NCI-H1092 (cell line): ENCODE measurements at places on chromosomes 12 and 14.

- DNase-seq = no peak
Observed at GRCh38 chr12:32917094-32917611, 20.6 kb upstream of the PKP2 start.

- no peak for DNase-seq
Observed at GRCh38 chr12:29425722-29426121, 44.8 kb upstream of the ERGIC2 start.

DNA sequence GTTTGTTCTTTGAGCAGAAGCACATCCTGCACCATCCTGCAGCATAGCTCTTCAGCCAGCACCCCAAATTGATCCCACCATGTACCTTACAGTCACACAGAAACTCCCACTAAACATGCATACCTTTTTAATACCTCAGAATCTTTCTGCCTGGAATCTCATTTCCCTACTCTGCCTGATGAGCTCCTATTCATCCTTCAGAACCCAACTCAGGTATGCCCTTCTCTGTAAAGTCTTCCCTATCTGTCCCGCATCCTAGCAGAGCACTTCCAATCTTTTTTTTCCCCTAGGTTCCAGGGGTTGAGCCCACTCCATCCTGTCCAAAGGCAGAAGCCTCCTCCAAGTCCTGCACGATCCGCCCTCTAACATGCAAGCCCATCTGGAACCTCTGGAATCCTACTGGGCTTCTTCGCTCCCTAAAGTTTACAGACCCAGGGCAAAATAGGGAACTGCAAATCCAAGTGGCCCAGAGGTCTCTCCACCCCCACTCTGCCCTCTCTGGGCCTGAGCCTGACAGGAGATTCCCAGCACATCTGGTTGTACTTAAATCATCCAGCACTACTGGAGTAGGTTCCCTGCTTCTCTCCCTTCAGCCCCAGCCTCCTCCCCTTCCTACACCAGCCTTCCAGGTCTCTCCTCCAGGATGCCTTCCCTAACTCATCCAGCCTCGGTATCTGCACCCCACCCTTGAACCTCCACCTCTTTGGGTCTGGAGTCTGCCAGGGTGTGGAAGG, 4.1 kb upstream of the FIGNL2 start:
- DNase-seq = no peak

DNA sequence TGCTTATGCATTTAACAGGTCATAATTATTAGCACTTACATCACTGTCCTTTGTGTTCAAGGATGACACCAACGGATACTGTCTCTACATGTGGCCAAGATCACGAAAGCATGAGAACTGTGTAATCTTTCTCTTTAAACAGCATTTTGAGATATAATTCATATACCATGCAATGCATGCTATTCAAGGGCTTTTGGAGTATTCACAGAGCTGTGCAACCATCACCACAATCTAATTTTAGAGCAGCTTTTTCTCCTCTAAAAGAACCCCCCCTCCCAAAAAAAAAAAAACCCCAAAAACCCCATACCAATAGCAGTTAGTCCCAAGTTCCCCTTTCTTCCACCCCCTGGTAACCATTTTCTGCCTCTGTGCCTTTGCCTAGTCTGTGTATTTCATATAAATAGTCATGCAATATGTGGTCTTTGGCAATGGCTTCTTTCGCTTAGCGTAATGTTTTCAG, 60.6 kb downstream of the SPRING1 start:
- no peak for DNase-seq

DNA sequence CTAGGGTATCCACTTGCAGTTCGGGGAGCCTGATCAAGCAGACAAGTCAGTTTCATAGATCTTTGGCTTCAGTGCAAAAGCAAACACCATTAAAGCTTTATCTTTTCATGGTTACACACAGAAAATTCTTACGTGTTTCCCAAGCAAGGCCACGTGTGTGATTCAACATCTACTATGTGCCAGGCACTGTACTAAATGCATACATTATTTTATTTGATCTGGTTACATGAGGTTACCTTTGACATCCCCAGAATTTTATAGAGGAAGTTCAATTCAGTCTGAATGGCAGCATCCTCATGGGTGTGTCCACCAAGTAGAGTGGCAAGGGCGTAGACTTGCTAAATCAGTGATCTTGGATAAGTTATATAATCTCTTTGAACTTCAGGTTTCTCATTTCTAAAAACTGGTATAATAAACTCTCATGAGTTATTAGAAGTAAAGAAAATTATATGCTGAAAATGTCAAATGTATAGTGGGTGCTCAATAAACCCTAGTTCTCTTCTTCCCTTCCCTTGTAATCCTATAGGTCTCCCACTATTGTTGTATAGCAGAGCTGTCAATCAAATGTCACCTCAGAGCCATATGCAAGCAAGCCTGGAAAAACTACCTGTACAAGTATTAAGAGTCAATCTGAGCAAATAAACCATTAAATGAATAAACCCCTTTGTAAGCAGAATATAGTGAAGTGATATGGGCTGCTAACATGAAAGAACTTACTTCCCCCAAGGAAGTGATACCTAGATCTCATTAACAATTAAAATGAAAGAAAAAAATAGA, 50.3 kb upstream of the TMX1 start:
- DNase-seq = no peak

DNA sequence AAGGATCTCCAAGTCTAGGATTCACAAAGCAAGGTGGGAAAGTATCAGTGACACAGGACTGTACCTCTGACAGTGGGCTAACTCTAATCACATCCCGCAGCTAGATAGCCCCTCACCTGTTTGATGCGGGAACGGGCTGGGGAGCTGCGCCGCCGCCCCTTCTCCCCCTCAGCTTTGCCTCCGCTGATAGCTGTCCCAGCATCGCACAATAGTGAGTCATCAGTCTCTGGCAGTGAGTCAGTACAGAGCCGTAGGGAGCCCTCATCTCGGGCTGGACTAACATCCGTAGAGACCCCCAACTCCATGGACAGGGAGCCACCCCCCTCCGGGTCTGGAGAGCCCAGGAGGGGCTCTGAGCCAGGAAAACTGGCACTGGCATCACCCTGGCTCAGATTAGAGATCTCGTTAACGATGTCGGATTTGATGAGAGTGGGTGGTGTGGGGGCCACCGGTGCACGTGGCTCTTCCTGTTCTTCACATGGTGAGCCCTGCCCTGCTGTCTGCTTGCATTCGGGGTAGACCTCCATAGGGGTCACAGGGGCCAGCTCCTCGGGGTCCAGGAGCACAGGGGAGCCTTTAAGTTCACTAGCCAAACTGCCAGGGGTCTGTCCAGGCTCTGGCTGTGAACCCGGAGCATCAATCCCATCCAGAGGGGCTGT, 10.9 kb downstream of the KMT2D start:
- DNase-seq = no peak

- no peak for DNase-seq
Observed at GRCh38 chr12:131720921-131721320, 10.0 kb downstream of the SFSWAP start.

GRCh38 chr14:25298238-25298637, 248.3 kb upstream of the STXBP6 start:
- no peak for DNase-seq

DNA sequence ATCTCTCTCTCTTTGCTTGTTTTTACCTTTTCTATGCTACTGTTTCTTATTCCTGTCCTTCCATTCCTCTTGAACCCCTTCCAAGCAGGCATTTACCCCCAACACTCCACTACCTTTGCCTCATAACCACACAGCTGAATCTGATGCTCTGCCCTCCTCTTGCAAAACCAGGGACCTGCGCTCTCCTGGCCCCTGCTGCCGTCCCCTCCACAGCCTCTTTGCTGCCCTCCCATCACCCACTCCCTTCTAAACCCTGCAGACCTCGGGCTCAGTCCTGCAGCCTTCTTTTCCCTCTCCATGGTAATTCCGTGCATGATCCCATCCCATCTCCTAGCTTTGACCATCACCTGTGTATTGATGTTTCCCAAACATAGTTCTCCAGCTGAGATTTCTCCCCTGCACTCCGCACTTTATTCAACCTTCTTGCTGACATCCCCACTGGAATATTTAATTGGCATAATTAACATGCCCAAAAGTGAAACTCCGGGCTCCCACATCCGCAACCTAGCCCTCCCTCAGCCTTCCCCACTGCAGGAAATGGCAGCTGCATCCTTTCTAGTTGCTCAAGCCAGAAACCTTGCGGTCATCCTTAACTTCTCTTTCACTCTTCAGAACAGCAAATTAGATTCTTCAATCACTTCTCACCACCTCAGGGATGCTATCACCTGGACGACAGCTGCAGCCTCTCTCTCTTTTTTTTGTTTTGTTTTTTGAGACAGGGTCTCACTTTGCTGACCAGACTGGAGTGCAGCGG, 16.0 kb downstream of the FIGNL2 start:
- no peak for DNase-seq

DNA sequence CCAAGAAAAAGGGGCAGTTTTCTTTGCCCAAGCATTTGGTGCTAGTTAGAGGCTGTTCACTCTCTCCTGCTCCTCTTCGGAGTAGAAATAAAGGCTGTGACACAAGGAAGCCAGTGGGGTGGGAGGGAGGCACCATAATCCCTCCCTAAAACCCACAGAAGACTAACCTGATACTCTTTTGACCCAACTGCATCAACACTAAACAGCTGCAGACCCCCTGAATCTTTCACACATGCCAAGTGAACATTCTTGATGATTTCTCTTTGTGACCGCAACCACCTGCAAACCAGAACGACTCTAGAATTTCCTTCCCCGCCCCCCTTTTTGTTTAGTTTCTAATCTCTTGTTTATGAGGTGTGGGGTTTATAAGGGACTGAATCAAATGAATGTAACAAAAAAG, 175.8 kb upstream of the BCL2L14 start:
- no peak for DNase-seq

DNA sequence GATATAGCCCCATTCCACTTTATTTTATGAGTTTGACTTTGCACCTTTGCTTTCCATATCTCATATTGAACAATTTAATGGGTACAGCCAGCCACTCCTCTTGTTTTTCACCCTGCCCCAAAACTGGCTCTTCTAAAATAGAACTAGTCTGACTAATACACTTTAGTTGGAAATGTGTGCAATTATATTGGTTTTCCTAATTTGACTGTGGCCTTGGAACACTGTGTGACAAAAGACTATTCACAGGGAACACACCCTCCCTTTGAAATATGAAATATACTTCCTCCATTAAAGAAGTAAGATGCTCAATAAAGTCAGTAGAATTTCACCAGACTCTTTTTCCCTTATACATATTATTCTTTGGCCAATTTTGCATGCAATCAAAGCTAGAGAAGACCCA, 218.6 kb upstream of the DCN start:
- DNase-seq = no peak

DNA sequence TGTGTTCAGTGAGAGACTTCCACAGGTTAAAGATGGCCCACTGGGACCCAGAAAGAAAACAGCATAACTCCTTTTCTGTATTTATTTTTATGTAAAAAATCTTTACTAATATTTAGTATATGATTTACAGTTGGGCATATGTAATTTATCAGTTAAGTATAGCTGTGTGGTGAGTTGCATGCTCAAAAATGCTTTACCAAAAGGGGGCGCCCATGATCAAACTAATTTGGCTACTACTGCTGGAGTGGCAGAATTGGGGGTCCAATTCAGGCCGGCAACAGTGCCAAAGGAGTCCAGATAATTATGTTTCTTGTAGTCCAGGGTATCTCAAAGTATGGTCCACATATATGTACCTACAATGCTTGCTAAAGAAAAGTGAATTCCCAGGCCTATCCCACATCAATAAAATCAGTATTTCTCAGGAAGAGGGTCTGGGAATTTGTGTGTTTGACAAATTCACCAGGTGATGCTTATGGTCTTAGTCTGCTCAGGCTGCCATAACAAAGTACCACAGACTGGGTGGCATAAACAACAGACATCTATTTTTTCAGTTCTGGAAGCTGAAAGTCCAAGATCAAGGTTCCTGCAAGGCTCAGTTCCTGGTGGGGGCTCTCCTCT, 152.0 kb downstream of the KTN1 start:
- DNase-seq = peak; percentile 51

DNA sequence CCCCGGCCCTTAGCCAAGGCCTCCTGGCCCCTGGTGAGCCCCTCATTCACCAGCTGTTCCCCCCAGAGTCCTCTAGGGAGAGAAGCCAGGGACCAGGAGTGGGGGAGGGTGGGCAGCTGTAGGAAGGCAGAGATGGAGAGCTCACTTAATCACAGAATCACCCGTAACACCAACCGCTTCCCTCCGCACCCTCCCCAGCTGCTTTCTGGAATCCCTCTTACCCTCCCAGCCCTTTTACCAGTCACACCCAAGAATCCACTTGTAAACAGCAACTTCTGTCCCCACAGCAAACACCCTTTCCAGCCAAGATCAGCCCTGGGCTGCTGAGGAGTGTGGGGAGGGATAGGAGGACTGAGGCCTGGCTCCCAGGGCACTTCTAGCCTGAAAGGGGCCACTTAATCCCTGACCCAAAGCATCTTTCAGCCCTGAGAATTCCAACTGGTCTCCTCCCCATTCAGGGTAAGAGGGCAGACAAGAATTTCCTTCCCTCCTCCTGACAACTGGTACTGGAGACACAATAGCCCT, 18.8 kb downstream of the NCKAP5L start:
- DNase-seq = no peak

DNA sequence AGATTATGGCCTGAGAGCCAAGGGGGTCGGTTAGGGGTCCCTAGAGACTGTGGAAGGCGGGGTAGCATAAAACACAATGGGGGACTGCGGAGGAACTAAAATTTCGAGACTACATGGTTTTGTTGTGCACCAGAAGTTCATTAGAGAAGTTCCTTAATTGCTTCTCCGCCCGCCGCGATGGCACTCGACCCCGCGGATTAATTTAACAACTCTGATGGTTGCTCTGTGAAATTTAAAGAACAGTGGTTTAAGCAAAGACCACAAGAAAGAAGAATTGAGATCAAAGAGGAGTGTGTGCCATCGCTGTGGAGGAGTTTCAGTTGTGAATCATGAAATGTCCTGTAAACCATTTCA, 1.4 kb upstream of the CCDC88C start:
- no peak for DNase-seq

- no peak for DNase-seq
Observed at GRCh38 chr12:126383506-126383905, 1318.3 kb downstream of the AACS start.

- no peak for DNase-seq
Observed at GRCh38 chr14:55965851-55966250, 152.4 kb upstream of the PELI2 start.

GRCh38 chr12:6113691-6114475, 10.6 kb downstream of the VWF start:
- no peak for DNase-seq

DNA sequence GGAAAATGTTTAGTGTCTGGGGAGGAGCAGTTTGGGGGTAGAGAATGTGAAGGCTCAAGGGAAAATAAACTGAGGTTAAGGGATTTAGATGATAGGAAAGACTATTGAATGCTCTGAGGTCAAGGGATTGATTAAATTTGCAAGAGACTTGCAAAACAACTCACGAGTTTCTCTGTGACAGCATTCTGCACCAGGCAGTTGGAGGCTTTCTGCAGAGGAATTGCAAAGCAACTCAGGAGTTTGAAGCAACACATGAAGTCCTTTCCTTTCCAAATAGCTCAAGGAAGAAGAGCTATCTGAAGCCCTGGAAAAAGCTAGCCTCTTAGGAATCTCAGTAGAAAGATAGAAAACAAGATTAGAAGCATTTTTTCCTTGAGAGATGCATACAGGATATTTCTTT, 23.9 kb downstream of the SLC7A8 start:
- no peak for DNase-seq

GRCh38 chr12:57460841-57461275, 1.3 kb downstream of the GLI1 start:
- no peak for DNase-seq

GRCh38 chr14:77296155-77296554, 24.5 kb downstream of the POMT2 start:
- DNase-seq = no peak
